ENCODE measurements at places on chromosomes 16 and 17. TPM values are rescaled to one million over a fixed set of nuclear protein-coding genes. Genes with fewer than 3 reads are reported as not detected.
A peak's percentile ranks its signal among the peaks of the same experiment; 100 is the strongest.

NME3 gene
- 36.3 TPM for total RNA-seq

DNA sequence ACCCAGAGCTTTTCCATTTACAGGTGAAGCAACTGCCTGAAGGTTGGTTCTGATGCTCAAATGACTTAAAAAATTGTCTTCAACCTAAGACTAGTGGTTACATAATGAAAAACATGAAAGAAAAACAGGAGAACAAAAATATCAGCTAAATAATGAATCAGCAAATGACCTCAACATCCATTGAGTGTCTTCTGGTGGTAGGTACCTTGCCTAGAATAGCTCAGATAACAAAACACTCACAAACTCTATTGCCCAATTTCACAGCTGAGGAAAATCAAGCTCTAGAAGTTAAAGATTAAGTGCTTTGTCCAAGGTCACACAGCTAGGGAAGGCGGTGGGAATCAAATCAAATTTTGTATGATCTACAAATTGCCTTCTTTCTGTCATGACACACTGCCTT lies 304.6 kb upstream of the CDH11 start:
- peak; percentile 8 for DNase-seq

- no peak for DNase-seq
Measured at GRCh38 chr17:10271106-10271562, 72.7 kb upstream of the GAS7 start.

- no peak for DNase-seq
Measured at GRCh38 chr17:74750327-74751069, 2.1 kb downstream of the NHERF1 start.

- peak; percentile 43 for DNase-seq
Measured at GRCh38 chr16:82062645-82063058, 27.6 kb downstream of the HSD17B2 start.

- DNase-seq, result no peak
Measured at GRCh38 chr16:290015-290680, 7.2 kb downstream of the PDIA2 start.

MEOX1 gene
- not detected for total RNA-seq

WSB1 gene
- 217 TPM for total RNA-seq

GRCh38 chr16:78605548-78606101 lies 506.2 kb downstream of the WWOX start:
- DNase-seq, result no peak

DNA sequence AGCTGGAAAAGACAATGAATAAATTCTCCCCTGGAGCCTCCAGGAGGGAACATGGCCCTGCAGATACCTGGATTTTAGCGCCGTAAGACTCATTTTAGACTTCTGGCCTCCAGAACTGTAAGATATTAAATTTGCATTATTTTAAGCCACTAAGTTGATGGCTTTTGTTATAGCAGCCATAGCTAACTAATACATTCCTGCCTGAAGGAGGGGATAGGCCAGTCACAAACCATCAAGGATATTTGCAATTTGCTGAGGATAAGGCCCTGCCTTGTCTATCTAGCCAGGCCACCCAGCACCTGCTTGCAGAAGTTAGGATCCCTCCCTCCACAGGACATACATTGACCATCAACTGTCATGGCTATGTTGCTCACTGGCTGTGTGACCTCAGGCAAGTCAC lies 4.9 kb upstream of the KCNG4 start:
- no peak for DNase-seq

GRCh38 chr16:56888806-56889205 lies 23.8 kb downstream of the SLC12A3 start:
- DNase-seq, result no peak

CDRT15 gene
- not detected for total RNA-seq

DNA sequence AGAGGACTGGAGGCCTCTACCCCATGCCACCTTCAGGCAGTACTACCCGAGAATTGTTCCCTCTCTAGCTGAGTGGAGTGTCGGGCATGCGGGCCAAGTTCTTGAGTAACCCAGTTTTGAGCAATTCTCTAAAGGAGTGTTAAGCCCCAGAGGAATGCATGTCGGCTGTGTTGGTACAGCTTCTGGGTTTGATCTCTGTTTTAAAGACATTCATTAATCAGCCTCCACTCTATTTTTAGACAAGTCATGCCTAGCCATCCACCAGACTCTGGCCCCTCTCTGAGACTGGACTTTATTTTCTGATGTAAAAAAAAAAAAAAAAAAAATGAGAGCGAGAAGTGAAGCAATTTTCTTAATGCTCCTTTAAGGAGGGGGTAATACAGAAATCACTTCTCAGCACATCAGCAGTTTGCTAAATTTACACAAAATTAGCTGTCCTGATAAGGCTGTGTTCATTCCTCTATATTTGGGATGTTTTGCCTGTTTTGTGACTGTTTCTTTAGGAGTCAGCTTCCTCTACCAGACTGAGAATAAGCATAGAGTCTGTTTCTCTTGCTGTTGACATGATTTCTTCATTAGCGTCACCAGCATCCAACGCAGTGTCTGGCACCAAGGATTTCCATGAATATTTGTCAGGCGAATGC lies 88.7 kb downstream of the AXIN2 start:
- peak; percentile 35 for DNase-seq

- peak; percentile 54 for DNase-seq
Measured at GRCh38 chr17:70804161-70804560, 634.8 kb downstream of the KCNJ2 start.

DNA sequence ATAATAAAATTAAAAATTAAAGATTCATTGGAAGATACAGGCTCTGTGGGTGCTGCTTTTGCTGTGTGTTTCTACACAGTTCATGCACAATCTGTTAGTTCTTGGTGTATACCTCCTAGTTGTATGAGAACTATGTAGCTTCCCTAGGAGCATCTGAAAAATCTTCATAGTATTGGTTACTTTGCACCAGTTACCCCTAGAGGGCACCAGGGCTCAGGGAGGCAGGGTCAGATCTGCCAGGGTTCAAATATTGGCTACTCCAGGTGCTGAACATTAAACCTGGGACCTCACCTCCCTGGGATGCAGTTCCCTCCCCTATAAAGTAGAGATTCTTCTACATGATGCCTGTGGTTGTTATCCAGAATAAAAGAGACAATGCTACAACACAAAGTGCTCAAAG lies 583.0 kb upstream of the CDH11 start:
- no peak for DNase-seq

DNA sequence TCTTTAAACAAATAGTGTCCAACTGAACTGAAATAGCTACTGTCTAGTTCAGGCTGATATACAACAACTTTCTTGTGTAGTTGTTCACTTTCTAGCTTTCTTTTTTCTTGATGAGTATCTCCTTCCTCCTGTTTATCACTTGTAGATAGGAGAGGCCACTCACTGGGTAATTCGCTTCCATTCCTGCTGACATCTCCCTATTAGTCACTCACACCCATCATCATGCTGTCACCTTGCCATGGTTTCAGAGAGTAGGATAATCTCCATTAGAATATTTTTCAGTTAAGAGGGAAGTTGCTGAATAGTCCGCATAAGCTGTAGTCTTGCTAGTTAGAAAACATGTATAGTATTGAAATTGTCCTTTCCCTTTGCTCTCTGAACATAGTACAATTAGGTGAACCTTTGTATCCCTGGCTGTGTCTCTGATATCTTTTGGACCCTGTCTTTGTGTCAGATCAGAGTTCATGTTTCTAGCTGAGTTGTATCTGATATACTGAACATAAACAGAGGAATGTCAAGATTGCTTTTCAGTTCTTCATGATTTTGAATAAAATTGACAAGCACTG lies 64.4 kb upstream of the RASL10B start:
- peak; percentile 16 for DNase-seq

Data from astrocyte (in vitro differentiated cells and primary cell).